Left renal pelvis (tissue), 4 donors: ENCODE measurements at places on chromosomes 4 and X. TPM values are rescaled to one million over a fixed set of nuclear protein-coding genes. Genes with fewer than 3 reads are reported as not detected.

The SMIM10 gene
- polyA plus RNA-seq, result 12.2 TPM

The BBS7 gene
- polyA plus RNA-seq, result 22.8 TPM

The HHIP gene
- 4.8 TPM for polyA plus RNA-seq

The MYOZ2 gene
- polyA plus RNA-seq, result 0.16 TPM

The NEIL3 gene
- polyA plus RNA-seq, result 5.3 TPM

The TLR1 gene
- 3.3 TPM for polyA plus RNA-seq

The RBMXL3 gene
- polyA plus RNA-seq, result not detected

The MTMR8 gene
- polyA plus RNA-seq, result 2.8 TPM

The CNKSR2 gene
- polyA plus RNA-seq, result 1.4 TPM

The CDX4 gene
- not detected for polyA plus RNA-seq

The MSANTD1 gene
- polyA plus RNA-seq, result 0.24 TPM

The CT45A5 gene
- not detected for polyA plus RNA-seq

The TMPRSS11A gene
- polyA plus RNA-seq, result not detected

The BST1 gene
- 10.8 TPM for polyA plus RNA-seq

The TRIM61 gene
- 3.3 TPM for polyA plus RNA-seq

The TRIM60 gene
- polyA plus RNA-seq, result not detected

The FRG2 gene
- polyA plus RNA-seq, result not detected

The EDA2R gene
- 0.53 TPM for polyA plus RNA-seq

The SLC9B1 gene
- 3.2 TPM for polyA plus RNA-seq

The ELF2 gene
- 60.8 TPM for polyA plus RNA-seq

The SPANXN4 gene
- not detected for polyA plus RNA-seq

The HPSE gene
- 0.90 TPM for polyA plus RNA-seq

The YY2 gene
- polyA plus RNA-seq, result 3.3 TPM

The ZFX gene
- 28.1 TPM for polyA plus RNA-seq

The VSIG1 gene
- polyA plus RNA-seq, result 0.50 TPM

The OPN1LW gene
- not detected for polyA plus RNA-seq

The WDR17 gene
- polyA plus RNA-seq, result 10.0 TPM

The CTAG2 gene
- not detected for polyA plus RNA-seq

The TLR8 gene
- polyA plus RNA-seq, result 0.32 TPM

The NDNF gene
- polyA plus RNA-seq, result 63.2 TPM

The POU3F4 gene
- polyA plus RNA-seq, result 4.7 TPM

The ADGRG4 gene
- polyA plus RNA-seq, result not detected

The PCYT1B gene
- 2.8 TPM for polyA plus RNA-seq

The MAP3K15 gene
- polyA plus RNA-seq, result 4.7 TPM

The MBNL3 gene
- 35.3 TPM for polyA plus RNA-seq

The TMEM131L gene
- polyA plus RNA-seq, result 27.4 TPM

The GABRE gene
- 5.9 TPM for polyA plus RNA-seq

The BMX gene
- polyA plus RNA-seq, result 0.27 TPM

The DGKK gene
- polyA plus RNA-seq, result 12.3 TPM
